ENCODE measurements at places on chromosomes 1 and 21.

DNA sequence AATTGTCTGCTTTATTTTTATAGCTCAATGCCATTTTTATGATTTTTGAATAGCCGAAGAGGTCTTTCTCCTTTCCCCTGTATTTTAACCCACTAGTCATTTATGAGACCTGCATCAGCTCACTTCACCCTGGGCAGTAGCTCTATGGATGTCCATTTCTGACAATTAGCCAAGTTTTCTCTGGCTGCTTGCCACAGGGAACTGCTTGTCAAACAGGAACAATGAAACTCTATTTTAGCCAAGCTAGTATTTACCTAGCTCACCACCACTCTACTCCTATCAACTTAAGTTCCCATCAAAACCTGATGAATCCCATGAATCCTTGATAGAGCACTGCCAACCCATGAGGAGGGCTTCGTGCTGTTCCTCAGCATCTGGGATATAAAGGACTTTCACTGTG lies 406.7 kb downstream of the RWDD3 start:
- no peak for DNase-seq

DNA sequence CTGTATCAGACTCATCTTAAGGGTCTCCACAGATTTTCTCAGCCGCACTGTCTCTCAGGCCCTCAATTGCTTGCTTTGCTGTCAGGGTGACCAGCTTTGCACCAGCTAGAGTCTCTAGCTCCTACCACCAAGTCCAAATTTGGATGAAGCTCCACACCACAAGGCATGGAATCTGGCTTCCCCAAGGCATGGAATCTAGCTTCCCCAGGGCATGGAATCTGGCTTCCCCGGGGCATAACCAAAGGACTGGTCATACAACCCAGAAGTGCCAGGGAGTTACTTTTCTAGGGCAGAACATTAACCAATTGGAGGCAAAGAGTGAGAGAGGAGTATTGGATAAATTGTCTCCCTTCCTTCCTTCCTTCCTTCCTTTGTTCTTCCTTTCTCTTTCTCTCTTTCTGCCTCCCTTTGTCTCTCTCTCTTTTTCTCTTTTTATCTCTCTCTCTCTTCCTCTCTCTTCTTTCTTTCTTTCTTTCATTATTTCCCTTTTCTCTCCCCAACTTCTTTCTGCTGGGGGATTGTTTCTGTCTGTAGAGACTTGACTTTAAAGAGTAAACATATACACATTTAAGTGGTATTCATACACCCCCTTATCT lies 76.9 kb upstream of the HAO2 start:
- DNase-seq: no peak

DNA sequence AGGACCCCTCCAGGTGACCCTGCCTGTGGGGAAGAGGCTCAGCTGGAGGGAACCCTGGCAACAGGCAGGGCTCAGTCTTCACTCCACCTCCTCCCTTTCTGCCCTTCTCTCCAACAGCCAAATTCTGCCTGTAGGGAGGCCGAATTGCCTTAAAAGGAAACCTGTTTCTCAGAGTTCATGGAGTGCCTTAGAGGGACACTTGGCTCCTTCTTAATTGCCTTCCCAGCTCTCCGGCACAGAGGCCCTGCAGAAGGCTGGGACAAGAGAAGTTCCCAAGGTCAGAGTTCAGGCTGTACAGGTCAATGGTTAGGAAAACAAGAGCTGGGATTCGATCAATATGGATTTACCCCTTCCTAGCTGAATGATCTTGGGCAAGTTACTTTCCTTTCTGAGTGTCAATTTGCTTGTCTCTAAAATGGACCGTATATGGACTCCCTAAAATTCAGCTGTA lies 6.2 kb downstream of the CSRP1 start:
- no peak for DNase-seq

DNA sequence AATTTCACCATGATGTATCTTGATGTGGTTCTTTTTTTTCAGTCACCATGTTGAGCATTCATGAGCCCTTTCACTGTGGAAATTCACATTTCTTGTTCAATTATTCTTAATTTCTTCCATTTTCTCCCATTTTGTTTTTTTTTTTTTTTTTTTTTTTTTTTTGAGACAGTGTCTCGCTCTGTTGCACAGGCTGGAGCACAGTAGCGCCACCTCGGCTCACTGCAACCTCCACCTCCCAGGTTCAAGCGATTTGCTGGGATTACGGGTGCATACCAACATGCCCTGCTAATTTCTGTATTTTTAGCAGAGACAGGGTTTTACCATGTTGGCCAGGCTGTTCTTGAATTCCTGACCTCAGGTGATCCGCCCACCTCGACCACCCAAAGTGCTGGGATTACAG lies 14.7 kb downstream of the ZNF644 start:
- DNase-seq: no peak

GRCh38 chr1:160935527-160936258 lies 18.9 kb downstream of the ITLN2 start:
- DNase-seq: no peak

DNA sequence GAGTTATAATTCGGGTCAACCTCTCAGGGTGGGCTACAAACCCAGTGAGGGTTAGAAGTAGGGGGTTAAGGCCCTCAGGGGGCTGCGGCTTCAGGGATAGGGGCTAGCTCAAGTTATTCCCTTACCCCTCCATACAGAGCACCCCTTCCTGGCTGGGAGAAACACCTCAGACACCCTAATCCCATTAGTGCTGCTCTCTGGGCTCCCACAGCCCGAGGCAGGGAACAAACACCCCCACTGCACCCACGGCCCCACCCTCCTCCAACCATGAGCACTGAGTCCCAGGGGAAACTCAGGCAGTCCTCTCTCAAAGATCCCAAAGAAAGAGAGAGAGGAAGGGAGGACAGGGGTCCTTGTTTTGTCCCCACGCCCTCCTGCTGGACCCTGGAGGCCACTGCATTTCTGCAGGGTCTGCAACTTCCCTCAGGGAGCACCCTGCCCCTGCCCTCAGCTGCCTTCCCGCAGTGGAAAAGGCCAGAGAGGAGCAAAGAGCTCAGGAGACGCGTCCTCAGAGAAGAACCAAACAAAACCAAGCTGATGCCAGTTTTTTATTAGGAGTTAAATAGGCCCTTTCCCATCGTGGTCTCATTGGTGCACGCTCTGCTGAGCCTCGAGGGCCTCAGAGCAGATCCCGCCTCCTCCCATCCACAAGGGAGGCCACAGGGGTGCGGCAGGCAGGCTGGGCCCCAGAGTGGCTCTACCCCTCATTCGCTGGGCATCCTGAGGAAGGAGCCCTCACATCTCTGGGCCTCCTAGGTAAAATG lies 1.4 kb upstream of the S100A4 start:
- no peak for DNase-seq

GRCh38 chr1:6125366-6125765 lies 54.8 kb downstream of the CHD5 start:
- no peak for DNase-seq

GRCh38 chr1:168266644-168267186 lies 14.0 kb upstream of the TBX19 start:
- DNase-seq: no peak

DNA sequence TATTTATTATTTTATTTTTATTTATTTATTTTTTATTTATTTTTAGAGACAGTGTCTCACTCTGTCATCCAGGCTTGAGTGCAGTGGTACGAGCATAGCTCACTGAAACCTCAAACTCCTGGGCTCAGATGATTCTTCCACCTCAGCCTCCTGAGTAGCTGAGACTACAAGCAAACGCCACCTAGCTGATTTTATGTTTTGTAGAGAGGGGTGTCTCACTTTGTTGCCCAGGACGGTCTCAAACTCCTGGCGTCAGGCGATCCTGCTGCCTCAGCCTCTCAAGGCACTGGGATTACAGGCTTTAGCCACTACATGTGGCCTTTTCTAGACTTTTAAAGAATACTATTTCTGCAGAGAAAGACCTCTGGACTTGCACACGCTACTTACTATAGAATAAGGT lies 61.3 kb upstream of the C1orf53 start:
- DNase-seq: no peak

GRCh38 chr21:38346286-38346685 lies 89.5 kb downstream of the KCNJ15 start:
- no peak for DNase-seq

- no peak for DNase-seq
These were observed 240.5 kb downstream of the TGFB2 start for GRCh38 chr1:218585511-218586184.

DNA sequence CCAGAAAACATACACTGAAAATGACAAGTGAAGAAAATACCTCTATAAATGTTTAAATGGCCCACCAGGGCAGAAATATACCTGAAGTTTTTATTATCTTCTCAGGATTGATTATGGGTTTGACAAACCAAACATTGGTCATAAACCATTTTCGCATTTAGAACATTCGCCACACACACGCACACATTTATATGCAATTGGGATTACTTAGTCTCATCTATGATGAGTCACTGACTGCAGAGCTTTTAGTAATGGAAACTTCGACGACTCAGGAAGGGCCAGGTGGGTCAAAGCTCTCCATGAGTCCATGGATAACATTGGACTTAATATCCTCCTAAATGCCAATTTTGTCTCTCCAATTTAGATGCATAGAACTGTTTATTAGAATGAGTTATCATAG lies 16.9 kb downstream of the NRDC start:
- no peak for DNase-seq

DNA sequence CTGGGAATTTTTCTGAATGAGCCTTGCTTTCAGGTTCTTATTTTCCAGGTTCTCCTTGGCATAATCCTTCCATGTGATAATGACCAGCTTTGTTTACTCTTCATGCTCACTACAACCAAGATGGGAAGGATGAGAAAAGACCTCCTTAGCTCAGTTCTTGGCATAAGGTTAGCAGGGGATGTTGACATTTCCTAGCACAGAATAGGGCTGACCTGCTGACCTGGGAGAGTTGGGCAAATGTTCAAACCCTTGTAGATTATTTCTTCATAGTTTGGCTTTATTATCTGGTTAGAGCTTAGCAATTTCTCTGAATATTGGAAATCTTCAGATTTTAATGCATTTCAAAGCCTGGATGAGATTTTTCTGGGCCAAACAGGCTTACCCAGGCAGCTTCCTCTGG lies 23.6 kb upstream of the SYT6 start:
- no peak for DNase-seq

DNA sequence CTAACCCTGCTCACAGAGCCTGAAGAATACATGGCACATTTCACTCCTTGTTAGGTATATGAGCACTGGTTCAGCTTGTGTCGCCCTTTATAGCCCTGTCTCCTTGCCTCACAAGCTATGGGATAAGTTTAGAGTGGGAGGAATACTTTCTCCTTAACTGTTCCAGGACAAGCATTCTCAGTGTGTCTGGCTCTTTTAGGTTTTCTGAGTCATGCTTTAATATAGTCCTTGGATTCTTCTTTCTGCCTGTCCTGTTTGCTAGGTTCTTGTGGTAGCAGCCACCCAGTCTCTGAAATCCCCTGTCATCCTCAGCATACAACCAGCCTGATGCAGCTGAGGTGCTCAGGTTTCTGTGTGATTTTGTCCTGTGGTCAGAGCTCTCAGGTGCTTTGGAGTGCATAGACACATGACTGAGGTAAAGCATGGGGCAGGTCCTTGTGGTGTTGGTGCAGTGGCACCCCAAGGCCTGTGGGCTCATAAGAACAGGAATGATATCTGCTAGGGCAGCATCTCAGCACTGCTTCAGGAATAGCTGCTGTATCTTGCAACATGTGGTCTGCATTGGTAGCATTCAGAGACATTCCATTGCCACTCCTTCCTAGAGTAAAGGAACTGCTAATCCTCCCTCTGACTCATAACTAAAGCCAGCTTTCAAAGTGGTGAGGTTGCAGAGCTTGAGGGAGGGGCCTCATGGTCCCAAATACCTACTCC lies 14.2 kb upstream of the CASQ2 start:
- DNase-seq: no peak

DNA sequence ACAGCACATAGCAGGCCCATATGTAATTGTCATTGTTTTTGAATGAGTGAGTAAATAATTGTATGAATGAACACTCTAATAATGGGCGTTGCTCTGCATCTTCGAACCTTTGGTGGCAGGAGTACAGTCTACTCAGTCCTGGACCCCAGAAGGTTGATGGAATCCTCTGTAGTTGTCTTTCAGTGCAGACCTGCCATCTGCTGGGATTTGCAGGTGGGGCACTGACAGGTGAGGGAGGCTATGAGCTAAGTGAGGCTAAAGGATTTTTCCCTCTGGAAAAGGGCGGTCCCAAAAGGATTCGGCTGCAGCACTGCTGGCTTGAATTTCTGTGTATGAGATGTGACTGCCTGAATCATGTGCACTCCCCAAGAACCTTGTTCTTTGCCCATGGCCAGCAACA lies 53.4 kb downstream of the PLXNA2 start:
- DNase-seq: no peak

GRCh38 chr21:35023396-35024070 lies 25.6 kb downstream of the RUNX1 start:
- no peak for DNase-seq

- DNase-seq: no peak
These were observed 38.2 kb downstream of the PKNOX1 start for GRCh38 chr21:43012596-43012995.

DNA sequence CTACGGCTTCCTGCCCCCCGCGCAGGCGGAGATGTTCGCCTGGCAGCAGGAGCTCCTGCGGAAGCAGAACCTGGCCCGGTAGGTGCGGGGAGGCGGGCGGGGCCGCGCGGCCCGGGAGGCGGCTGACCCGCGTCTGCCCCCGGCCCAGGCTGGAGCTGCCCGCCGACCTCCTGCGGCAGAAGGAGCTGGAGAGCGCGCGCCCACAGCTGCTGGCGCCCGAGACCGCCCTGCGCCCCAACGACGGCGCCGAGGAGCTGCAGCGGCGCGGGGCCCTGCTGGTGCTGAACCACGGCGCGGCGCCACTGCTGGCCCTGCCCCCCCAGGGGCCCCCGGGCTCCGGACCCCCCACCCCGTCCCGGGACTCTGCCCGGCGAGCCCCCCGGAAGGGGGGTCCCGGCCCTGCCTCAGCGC lies 16.6 kb downstream of the NOC2L start:
- no peak for DNase-seq

- DNase-seq: no peak
These were observed 161.2 kb downstream of the NTMT2 start for GRCh38 chr1:170306948-170307347.

DNA sequence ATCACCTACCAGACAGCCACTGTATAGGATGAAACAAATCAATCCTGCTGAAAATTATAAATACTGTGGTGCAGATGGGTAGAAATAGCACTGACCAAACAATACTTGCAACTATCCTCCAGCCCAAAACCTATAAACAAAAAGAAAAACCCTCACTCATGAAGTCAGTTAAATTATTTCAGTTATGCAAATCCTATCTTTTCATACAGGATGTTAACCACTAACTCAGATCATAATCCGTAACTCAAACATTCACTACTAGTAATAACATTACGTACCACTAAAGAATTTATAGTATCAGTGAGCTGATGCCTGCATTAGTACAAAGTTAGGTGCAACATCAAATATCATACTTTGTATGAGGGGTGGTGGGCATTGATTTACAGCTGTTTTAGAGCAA lies 2.6 kb downstream of the NDC1 start:
- DNase-seq: peak; percentile 23

GRCh38 chr1:38964140-38964548 lies 22.5 kb upstream of the RHBDL2 start:
- peak; percentile 34 for DNase-seq

GRCh38 chr1:181149326-181150125 lies 61.0 kb downstream of the IER5 start:
- DNase-seq: peak; percentile 59

GRCh38 chr1:201662646-201663045 lies 123.7 kb downstream of the NAV1 start:
- no peak for DNase-seq

GRCh38 chr1:230175839-230176238 lies 108.8 kb downstream of the GALNT2 start:
- no peak for DNase-seq

Measured in GM10248 (cell line).